ENCODE measurements at places on chromosomes 5 and 9. TPM values are rescaled to one million over a fixed set of nuclear protein-coding genes. Genes with fewer than 3 reads are reported as not detected.
A peak's percentile ranks its signal among the peaks of the same experiment; 100 is the strongest.

The SLC34A1 gene
- not detected for total RNA-seq

GRCh38 chr9:82128011-82128696 lies 139.6 kb downstream of the SPATA31D1 start:
- DNase-seq: no peak
- H3K4me1 ChIP-seq: no peaks in the 10 kb centered on the region
- H3K36me3 ChIP-seq: no peaks in the 10 kb centered on the region
- no peaks in the 10 kb centered on the region for H3K27me3 ChIP-seq
- no peak overlapping the region for H3K27ac ChIP-seq
- H3K4me3 ChIP-seq: no peak overlapping the region

DNA sequence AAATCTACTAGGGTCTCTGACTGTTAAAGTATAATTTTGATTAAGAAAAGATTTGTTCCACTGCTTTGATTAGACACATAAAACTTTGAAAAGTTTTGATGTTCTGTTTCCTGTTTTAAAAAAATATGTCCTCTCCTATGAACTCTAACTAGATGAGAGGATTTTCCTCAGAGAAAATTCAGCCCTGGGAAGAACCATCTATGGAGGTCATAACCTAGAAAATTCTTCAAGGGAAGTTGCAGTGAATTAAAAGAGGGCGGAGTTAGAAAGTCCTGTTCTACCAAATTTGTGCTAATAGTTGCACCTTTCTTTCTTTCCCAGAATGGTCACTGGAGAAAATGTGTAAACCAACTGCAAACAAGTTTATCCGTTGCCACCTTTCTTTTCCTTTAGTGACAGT lies 27.7 kb downstream of the PIK3R1 start:
- H3K36me3 ChIP-seq: peaks cover 3% of the 10 kb centered on the region
- H3K27me3 ChIP-seq: no peaks in the 10 kb centered on the region
- peaks cover 68% of the 10 kb centered on the region for H3K4me1 ChIP-seq

DNA sequence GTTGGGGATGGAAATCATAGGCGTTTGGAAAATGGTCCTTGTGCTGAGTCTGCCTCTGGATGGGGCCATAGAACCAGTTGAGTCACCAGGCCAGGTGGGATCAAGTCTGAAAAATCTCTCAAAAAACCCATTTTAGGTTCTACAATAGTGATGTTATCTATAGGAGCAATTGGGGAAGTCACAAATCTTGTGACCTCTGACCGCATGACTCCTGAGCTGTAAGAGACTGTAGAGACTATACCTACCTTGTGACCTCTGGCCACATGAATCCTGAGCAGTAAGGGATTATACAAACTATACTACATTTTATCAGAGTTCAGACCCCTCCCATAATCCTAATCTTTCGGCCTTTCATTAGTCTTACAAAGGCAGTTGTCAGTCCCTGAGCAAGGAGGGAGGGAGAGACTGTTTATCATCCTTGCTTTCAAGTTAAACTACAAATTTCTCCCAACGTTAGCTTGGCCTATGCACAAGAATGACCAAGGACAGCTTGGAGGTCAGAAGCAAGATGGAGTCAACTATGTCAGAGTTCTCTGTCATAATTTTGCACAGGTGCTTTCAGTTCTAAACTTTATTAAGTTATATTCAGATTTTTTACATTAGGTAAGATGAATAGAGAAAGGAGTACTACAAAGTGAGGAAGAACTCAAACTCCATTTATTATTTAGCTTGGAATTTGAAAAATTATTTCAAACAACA lies 11.5 kb upstream of the JMY start:
- H3K27ac ChIP-seq: no peak overlapping the region
- H3K4me1 ChIP-seq: no peaks in the 10 kb centered on the region

The CACFD1 gene
- 7.8 TPM for total RNA-seq

DNA sequence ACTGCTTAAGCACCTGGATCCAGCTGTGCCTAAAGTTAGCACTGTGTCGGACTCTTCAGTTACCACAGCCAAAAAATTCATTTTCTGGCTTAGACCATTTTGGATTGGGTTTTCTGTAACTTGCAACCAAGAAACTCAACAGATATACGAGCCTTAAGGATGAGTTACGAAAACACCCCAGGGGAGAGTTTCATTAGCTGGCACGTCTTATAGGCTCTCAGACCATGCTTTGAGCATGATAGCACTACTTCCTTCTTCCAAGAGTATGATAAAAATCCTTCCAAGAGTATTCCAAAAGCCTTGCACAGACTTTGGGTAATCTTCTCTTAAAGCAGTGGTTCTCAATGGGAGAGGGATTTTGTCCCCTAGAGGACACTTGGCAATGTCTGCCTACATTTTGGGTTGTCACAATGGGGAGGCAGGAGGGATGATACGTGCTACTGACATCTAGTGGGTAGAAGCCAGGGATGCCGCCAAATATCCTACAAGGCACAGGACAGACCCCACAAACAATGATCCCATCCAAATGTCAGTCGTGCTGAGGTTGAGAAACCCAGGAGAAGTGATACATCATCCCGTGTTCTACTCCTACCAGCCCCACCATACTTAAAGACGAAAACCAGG lies 64.8 kb downstream of the SMIM23 start:
- no peak overlapping the region for H3K27ac ChIP-seq
- no peaks in the 10 kb centered on the region for H3K27me3 ChIP-seq
- no peaks in the 10 kb centered on the region for H3K36me3 ChIP-seq
- H3K4me3 ChIP-seq: no peak overlapping the region
- no peaks in the 10 kb centered on the region for H3K4me1 ChIP-seq
- DNase-seq: peak; percentile 68

The SPINK7 gene
- not detected for total RNA-seq

DNA sequence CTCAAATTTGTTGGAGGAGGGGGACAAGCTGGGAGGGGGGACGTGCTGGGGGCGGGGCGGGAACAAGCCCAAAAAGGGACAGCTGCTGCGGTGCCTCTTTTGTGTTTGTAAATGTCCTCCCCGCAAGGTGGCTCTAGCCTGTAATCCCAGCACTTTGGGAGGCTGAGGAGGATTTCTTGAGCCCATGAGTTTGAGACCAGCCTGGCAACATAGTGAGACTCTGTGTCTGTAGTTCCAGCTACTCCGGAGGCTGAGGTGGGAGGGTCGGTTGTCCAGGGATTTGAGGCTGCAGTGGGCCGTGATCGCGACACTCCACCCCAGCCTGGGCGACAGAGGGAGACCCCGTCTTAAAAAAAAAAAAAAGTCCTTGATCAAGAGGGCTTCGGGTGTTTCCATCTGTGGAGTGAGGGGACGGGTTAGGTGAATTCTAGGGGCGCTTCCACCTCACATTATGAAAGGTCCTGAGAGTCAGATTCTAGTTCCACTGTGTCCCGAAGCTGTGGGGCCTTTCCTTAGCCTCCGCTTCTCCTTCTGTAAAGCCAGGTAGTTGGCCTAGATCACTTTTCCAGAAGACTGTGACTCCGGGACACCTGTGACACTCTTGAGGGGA lies 779 bp upstream of the CTNNA1 start:
- peak overlapping the region; percentile 100 for H3K4me3 ChIP-seq
- H3K27me3 ChIP-seq: no peaks in the 10 kb centered on the region
- peaks cover 15% of the 10 kb centered on the region for H3K4me1 ChIP-seq
- DNase-seq: peak; percentile 72
- H3K36me3 ChIP-seq: peaks cover 3% of the 10 kb centered on the region

- H3K36me3 ChIP-seq: no peaks in the 10 kb centered on the region
- no peak overlapping the region for H3K27ac ChIP-seq
- H3K4me1 ChIP-seq: no peaks in the 10 kb centered on the region
- no peak for DNase-seq
- H3K4me3 ChIP-seq: no peak overlapping the region
- peaks cover 3% of the 10 kb centered on the region for H3K27me3 ChIP-seq
Measured at GRCh38 chr5:74259572-74259971, 381.0 kb downstream of the ENC1 start.

DNA sequence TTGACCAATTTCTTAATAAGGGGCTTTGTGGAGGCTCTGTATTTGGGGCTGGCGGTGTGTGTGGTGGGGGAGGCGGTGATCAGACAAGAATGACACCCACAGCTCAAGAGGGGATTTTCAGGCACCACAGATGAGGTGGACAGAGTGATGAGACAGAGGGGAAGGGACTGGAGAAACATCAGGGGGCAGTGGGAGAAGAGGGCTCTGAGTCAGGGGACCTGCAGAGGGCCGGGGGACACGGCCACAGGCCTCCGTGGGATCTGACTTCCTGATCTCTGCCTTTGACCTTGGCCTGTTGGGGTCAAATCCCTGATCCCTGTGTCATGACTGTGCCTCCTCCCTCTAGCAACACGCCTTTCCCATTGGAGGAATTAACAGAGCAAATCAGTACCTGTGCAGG lies 197.7 kb downstream of the C9orf50 start:
- H3K27me3 ChIP-seq: no peaks in the 10 kb centered on the region
- DNase-seq: no peak
- H3K4me1 ChIP-seq: peaks cover 5% of the 10 kb centered on the region
- no peaks in the 10 kb centered on the region for H3K36me3 ChIP-seq
- no peak overlapping the region for H3K27ac ChIP-seq

DNA sequence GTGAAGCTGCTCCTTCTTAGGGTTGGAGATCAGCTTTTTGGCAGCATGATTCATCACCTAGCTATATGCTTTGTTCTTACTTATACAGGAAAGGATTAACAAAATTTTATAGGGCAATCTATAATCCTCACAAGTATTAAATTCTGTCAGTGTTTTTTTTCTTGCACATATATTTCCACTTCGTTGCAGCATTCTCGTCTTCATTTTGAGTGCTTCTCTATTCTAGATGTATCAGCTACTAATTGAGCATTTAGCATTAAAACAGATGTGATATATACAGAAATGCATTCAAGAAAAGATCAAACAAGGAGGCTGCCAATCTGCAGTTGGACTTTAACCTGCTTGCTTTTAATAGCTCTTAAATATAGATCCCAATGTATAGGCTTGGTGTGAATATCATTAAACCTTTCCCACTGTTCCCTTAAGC lies 3.6 kb upstream of the CTXN3 start:
- H3K4me1 ChIP-seq: peaks cover 6% of the 10 kb centered on the region
- DNase-seq: peak; percentile 67
- no peak overlapping the region for H3K27ac ChIP-seq

DNA sequence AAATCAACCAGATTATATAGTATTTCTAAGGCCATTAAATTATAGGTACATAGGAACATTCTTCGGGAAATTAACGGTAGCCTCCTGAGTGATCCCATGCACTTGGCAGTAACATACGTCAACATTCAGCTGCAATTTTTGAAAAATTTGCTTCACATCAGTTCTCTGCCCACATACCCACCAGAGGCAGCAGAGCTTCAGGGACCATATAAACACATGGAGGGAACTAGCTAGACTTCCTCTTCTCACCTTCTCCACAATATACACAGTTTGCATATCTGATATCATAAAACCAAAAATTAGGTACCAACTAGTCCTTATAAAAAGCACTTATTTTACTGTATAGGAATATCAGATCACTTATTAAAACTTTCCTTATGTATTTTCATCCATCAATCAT lies 4.8 kb downstream of the PSIP1 start:
- peaks cover 18% of the 10 kb centered on the region for H3K36me3 ChIP-seq
- H3K4me1 ChIP-seq: no peaks in the 10 kb centered on the region
- no peak overlapping the region for H3K27ac ChIP-seq
- no peak for DNase-seq

The ENTREP1 gene
- not detected for total RNA-seq

DNA sequence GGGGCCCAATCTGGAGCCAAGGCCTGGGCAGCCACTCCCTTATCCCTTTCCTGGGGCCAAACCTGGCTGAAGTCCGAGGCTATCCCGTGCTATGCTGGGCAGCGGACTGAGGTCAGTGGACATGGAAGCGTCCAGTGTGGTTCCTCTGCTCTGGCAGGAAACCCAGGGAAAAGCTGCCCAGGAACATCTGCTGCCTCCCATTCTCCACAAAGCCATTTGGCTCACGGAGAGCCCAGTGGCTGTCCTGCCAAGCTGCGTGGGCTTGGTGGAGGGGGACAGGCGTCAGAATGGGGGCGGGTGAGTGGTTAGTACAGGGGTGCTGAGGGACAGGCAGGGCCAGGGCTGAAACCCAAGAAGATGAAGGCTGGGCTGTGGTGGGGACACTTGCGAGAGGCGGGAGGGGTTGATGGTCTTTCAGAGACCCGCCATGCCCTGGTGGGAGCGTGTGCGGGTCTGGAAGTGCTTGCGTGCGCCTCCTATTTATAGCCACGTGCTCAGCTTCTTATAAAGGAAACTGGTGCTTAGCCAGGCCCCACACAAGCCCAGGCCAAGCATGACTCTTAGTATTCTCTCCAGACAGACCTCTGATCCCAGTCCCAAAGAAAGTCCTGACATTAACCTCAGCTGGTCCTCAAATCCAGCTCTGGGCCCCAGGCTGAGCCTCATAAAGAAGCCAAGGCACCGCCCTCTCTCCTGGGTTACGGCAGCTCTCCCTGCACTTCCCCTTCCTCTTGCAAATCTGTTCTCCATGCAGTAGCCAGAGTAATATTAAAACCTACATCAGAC lies 9.4 kb upstream of the SLC6A7 start:
- H3K36me3 ChIP-seq: no peaks in the 10 kb centered on the region
- H3K4me3 ChIP-seq: no peak overlapping the region
- DNase-seq: no peak
- no peaks in the 10 kb centered on the region for H3K4me1 ChIP-seq
- no peak overlapping the region for H3K27ac ChIP-seq

DNA sequence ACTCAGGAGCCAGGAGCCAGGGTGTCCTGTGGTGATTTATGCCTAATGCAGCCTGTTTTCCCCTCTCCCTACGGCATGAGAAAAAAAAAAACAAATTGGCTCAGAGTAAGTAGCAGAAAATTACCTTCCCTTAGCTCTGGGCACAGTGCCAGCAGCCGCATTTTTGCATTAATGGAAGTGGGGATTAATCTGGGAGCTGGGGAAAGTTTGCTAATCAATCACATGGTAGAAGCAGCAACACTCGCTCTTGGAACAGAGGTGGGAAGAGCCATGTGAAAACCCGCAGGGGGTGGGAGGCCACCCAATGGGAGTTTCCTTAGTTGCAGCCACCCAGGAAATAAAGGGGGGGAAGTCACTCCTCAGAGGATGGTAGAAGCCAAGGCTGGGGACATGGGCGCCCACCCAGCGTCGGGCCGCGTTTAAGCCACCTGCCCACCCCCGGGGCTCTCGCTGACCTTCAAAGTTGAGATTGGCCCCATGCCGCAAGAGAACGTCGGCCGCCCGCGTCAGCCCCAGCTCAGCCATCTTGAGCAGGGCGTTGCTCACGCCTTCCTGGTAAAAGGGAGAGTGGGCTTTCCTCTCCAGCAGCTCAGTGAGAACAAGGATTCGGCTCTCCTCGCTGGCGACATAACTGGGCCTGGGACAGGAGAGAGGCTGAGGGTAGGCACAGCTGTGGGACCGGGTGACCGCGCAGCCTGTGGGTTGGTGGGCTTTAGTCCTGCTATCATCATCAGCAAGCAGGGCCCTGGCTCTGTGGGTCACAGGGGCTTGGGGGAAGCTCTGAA lies 1.7 kb downstream of the ASB6 start:
- peaks cover 14% of the 10 kb centered on the region for H3K4me1 ChIP-seq
- H3K27ac ChIP-seq: peak overlapping the region; percentile 85
- peak overlapping the region; percentile 91 for H3K4me3 ChIP-seq
- H3K27me3 ChIP-seq: no peaks in the 10 kb centered on the region
- peaks cover 35% of the 10 kb centered on the region for H3K36me3 ChIP-seq

GRCh38 chr5:30997681-30998080 lies 195.8 kb upstream of the CDH6 start:
- H3K27me3 ChIP-seq: no peaks in the 10 kb centered on the region
- H3K36me3 ChIP-seq: no peaks in the 10 kb centered on the region
- H3K4me3 ChIP-seq: no peak overlapping the region
- peak; percentile 75 for DNase-seq
- H3K27ac ChIP-seq: no peak overlapping the region

GRCh38 chr5:130077007-130077406 lies 172.7 kb downstream of the CHSY3 start:
- peaks cover 7% of the 10 kb centered on the region for H3K27me3 ChIP-seq
- H3K27ac ChIP-seq: no peak overlapping the region
- no peak for DNase-seq
- H3K4me1 ChIP-seq: no peaks in the 10 kb centered on the region
- no peak overlapping the region for H3K4me3 ChIP-seq

All from A673 (cell line).